ENCODE measurements at places on chromosomes 3 and 15. TPM values are rescaled to one million over a fixed set of nuclear protein-coding genes. Genes with fewer than 3 reads are reported as not detected.

Gene PPP1R14D
- not detected for total RNA-seq

Gene BMF
- 2.3 TPM for total RNA-seq

Gene CATSPER2
- 2.1 TPM for total RNA-seq

Gene ZFYVE19
- total RNA-seq = 18.5 TPM

Gene SLC28A1
- not detected for total RNA-seq

Gene IMPG2
- 0.50 TPM for total RNA-seq

Gene THBS1
- total RNA-seq = 6,138 TPM

Gene SPESP1
- 2.1 TPM for total RNA-seq
